CD4-positive, alpha-beta T cell treated with Interleukin-2 at 100 ng/mL for 4 hours (primary cell): ENCODE measurements at places on chromosomes 3 and 15.

- DNase-seq = no peak
Measured at GRCh38 chr15:69090197-69090948, 70.1 kb upstream of the GLCE start.

DNA sequence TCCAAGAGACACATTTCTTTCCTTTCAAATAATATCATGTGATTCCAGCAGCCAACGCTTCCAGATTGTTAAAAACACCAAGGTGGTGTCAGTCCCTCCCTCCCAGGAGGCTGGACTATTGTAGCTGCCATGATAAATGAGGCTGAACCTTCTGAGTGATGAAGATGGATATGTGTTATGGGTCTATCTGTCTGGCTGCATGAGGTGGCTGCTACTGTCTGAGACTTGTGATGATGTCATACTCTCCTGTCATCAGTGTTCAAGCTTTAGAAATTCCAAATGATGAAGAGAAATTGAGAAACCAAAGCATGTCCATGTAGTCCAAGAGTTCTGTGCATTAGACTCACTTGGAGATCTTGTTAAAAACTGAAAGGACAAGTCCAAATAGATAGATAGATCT is 683.0 kb downstream of the NTRK3 start:
- no peak for DNase-seq

GRCh38 chr3:128113817-128114794 is 9.5 kb downstream of the RUVBL1 start:
- peak; percentile 17 for DNase-seq

GRCh38 chr3:159139326-159139725 is 337.5 kb downstream of the MFSD1 start:
- no peak for DNase-seq

GRCh38 chr3:22239011-22239410 is 488.0 kb upstream of the ZNF385D start:
- DNase-seq = no peak

DNA sequence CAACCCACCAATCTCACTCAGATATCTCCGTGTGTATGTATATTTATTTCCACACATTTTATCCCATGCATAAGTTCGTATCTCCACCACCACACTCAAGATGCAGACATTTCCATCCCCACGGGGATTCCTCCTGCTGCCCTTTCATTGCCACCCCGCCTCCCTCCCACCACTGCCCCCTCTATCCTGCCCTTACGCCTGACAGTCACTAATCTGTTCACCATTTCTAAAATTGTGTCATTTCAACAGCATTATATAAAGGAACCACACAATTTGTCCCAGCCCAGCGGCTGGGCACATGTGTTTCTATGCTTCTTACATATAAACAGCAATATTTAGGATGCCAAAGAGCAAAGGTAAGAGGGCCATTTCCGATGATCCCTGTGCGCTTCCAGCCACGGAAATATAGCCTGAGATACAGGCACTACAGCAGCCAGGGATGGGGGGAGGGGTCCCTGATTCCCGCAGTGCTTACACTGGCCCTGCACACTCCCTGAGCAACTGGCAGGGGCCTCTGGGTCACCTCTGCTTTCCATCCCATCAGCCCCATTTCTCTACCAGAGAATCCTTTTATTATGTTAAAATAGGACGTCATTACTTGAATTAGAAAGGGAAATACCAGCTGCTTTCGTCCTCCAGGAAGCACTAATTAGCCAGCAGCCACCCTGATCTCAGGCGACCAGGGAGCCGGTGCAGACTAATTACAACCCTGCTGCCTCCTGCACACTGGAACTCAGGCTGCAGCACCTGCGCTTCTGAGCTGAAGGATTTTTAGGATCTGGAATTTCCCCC is 372.0 kb upstream of the ATP10A start:
- no peak for DNase-seq
